ENCODE measurements at places on chromosomes 1 and 21. TPM values are rescaled to one million over a fixed set of nuclear protein-coding genes. Genes with fewer than 3 reads are reported as not detected.

The NUP210L gene
- not detected for total RNA-seq

The KIRREL1 gene
- 31.1 TPM for total RNA-seq

The RER1 gene
- 43.3 TPM for total RNA-seq

The DMBX1 gene
- 0.20 TPM for total RNA-seq

GRCh38 chr21:45630876-45631275 is 12.6 kb upstream of the PCBP3 start:
- no peak for DNase-seq
